MCF 10A (cell line): ENCODE measurements at places on chromosomes 7 and 10.
A peak's percentile ranks its signal among the peaks of the same experiment; 100 is the strongest.

- DNase-seq, result peak; percentile 23
Measured at GRCh38 chr10:58943256-58943890, 233.1 kb upstream of the PHYHIPL start.

- peak; percentile 13 for DNase-seq
Measured at GRCh38 chr7:156257904-156258303, 382.7 kb upstream of the RNF32 start.

DNA sequence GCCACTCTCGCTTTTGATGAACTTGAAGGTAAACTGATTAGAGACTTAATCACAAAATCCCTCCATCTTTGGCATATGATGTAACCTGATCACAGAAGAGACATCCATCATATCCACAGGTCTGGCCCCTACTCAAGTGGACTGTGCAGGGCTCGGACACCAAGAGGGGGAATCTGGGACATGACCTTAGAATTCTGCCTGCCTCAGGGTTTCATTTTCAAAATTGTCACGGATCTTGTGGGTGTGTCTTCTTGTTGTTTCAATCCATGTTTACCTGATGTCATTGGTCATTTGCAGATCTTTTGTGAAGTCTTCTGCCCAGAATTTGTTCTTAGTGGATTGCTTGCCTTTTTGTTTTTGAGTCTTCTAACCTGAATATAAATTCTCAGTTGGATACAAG, 5.9 kb upstream of the ARMS2 start:
- no peak for DNase-seq

DNA sequence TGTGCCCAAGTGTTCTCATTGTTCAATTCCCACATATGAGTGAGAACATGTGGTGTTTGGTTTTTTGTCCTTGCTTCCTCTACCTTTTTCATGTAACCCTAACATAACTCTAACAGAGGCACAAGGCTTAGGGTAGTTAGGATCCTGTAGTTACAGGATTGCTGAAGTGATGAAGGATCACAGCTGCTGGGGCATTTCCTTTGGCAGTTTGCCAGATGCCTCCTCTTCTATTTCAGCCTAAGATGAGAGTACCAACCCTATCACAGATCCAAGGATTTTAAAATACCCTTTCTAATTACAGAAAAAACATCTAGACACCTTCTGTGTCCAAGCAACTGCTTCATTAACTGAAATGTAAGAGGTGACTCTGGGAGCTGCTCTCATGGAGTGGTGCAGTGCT, 141.7 kb upstream of the COL1A2 start:
- DNase-seq, result no peak

DNA sequence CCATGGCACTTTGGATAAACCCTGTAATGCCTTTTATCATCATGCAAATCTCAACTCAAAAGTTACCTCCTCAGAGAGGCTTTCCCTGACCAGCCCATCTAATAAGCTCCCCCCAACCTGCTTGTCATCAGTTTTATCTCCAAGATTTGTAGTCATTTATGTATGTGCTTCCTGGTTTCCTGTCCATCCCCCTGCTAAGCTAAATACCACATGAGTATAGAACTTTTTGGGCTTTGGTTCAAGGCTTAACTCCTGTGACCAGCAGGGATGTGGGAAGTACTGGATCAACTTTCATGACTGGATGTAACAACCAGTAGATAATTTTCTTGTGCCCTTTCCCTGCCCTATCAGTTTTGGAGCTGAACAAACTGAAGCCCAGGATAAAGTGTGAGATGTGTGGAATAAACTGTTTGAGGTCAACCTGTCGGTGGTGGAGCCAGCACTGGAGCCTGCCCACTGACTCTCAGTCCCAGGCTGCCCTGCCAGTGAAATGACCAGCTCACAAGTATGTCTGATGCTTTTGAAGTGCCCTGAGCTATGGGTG, 148.6 kb downstream of the CYP26A1 start:
- no peak for DNase-seq

GRCh38 chr7:22049766-22050500, 104.2 kb upstream of the CDCA7L start:
- DNase-seq, result no peak

DNA sequence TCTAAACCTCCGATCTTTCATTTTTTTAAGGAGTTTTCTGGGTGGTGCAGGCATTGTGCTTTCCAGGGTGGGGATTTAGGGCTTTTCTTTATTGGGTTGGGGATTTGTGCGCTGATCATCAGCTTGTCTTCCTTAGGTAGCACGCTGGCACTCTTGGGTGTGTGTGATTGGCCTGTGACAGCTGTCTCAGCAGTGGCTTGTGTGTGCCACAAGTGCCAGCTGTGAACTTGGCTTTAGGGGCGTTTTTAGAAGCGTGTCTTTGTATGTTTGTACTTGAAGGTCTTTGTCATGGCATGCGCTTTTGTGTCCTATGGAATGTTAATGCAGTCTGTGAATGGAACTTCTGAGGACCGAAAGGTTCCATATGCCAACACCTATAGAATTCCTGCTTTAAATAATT, 788 bp downstream of the AKAP9 start:
- peak; percentile 41 for DNase-seq

DNA sequence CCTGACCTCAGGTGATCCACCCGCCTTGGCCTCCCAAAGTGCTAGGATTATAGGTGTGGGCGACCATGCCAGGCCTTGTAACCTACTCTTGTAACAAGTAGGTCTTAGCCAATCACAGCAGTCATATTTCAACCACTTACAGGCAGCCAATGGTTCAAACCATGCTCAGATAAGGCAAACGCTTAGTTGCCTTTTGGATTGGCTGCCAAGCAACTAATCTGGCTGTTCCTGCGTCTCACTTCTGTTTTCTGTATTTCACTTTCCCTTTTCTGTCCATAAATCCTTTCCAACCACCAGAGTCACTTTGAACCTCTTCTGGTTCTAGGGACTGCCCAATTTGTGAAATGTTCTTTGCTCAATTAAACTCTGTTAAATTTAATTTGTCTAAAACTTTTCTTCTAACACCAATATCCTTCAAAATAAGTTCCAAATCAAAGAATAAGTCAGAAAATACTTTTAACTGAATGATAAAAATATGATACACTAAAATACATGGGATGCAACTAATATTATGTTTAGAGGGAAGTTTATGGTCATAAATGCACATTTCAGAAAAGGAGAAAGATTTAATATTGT, 19.1 kb upstream of the PRF1 start:
- DNase-seq, result no peak

DNA sequence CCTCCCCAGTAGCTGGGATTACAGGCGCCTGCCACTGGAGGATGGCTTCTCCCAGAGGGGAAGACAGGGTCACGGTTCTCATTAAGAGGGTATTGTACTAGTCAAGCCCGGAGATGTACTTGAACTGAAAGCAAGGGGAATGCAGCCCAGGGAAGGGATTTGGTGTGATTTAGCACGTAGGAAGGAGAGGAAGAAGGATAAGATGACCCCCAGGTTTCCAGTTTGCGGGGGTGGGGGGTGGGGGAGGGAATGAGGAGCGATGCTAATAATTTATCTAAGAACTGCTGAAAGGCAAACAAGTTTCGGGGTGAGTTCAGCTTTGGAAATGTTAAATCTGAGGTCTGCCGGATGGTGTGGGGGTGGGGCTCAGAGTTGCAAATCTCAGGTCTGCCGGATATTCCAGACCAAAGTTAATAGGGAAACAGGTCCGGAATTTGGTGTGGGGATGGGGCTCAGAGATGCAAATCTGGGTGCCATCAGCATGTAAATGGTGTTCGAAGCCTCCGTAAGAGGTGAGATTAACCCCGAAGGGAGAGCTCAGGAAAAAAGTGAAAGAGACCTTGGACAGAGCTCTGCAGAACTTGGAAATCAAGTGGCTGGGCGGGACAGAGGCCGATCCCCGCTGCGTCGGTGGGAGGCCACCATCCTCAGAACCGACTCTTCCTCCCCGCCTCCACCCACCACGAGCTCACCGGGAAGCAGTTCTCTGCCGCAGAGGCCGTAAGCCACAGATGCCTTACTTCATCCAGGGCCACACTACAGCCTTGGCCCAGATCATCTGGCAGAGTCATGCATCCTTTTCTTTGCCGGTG, 1.6 kb upstream of the SEPHS1 start:
- DNase-seq, result peak; percentile 6

DNA sequence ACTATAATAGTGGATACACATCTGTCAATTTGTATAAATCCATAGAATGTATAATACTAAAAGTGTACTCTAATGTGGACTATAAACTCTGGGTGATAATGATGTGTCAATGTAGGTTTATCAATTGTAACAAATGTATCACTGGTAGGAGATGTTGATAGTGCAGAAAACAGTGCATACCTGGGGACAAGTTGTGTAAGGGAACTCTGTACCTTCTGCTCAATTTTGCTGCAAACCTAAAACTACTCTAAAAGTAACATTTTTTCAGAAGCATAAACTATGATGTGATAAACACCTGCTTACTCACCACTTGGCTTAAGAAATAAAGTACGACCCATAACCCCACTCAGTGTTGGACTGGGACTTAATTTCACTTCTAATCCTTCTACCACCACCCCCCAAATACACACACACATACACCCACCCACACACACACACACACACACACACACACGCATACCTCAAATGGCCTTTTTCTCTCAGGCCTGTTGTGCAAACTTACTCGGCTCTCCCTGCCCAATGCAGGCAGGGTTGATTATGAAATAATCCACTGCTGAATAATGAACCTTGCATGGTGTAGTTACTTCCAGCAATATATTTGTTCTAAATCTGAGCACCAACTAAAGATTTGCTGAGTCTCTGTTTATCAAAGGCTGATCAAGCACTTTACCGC, 154.1 kb upstream of the KMT2E start:
- no peak for DNase-seq

DNA sequence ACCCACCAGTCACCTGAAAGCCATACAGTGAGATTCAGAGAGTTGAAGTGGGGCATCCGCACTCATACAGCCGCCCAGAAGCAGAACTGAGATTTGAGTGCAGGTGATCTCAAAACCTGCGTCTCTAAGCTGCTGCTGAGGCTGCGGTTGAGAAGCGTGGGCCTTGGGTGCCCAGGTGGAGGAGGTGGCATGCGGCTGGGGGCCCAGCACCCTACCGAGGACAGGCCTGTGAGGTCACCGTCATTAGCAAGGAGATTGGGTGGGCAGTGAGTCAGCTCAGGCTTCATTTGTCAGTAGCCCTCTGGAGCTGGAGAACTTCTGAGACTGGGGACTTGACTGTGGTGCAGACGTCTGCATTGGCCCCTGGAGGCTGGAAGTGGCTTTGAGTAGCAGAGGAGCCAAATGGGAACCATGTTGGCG, 29.8 kb downstream of the ZMIZ1 start:
- no peak for DNase-seq

DNA sequence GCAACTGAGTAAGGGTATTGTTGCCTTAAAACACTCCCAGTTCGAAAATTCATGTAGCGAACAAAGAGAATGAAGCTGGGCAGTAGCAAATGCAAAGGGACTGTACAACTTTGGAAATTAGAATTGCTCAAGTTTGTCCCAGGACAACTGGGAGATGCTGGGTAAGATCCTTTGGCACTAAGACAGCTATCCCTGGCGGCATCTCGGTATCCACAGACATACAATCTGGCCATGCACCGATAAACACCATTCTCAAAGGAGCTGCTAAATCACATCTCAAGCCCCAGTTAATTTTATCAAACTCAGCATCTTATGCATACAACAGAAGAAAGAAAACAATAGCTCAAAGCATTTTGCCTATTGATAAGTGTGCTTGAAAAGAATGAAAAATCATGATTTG, 177.3 kb downstream of the AMPH start:
- DNase-seq, result no peak

DNA sequence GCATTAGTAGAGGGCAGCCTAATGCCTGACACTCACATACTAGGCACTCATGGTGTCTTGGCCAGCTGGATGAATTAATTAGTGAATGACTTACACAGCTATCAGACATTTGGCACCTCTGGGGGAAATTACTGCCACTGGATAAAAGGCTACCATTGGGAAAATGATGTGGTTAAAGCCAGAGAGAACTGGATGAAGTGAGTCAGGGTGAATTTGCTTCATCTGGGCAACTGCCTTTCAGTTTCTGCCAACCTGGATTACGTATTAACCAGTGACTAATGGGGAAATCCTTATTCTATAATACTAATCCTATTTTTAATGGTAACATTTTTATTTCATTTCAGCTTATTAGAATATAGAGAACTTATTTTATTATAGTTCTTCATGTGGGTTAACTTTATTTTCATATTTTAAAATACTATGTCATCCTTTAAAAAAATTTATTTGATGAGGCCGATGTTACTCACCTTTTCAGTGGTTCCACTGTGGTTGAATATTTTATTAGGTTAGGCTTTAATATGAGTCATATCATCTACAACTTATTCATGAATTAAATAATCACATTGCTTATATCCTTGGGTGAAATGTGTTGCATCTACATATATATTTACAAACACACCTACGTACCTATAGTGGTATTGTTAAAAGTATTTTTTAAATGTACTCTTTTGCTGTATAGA, 85.6 kb upstream of the CAPZA2 start:
- DNase-seq, result peak; percentile 94

GRCh38 chr7:71604818-71605414, 473.0 kb downstream of the GALNT17 start:
- no peak for DNase-seq

GRCh38 chr10:102120142-102120990, at the start of gene LDB1:
Gene LDB1 (minus strand): TSS chr10:102120368. CDS start chr10:102120110, 258 bp downstream.
- peak; percentile 74 for DNase-seq

DNA sequence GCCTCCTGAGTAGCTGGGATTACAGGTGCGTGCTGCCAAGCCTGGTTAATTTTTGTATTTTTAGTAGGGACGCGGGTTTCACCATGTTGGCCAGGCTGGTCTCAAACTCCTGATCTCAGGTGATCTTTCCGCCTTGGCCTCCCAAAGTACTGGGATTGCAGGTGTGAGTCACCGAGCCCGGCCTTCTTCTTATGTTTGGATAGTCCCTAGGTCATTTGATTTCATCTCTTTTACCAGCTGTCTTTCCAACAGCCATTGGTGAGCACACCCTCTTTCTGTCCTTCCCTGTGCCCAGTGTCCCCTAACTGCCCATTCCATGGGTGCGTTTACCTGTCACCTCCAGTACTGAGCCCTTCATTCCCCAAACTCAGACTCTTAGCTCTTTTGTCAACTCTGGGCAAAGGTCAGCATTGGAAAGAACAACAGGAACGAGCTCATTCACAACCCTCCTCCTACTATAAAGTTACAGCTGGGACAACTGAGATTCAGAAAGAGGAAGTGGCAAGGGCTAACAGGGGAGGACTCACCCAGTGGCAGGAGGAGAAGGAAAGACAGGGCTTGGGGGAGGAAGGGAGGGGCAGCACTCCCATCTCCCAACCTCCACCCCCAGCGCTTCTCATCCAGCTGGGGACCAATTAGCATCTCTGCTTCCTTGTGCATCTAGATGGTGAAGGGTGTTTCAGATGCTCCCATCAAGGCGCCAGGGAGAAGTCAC, 5.6 kb downstream of the SSC4D start:
- no peak for DNase-seq

GRCh38 chr10:129815898-129816655, 148.0 kb downstream of the EBF3 start:
- DNase-seq, result no peak

GRCh38 chr10:80708808-80709207, 171.1 kb downstream of the SH2D4B start:
- DNase-seq, result no peak

- no peak for DNase-seq
Measured at GRCh38 chr10:11373717-11374171, 237.7 kb downstream of the USP6NL start.
